Left lung (tissue), 14 donors: ENCODE measurements at places on chromosomes 7 and 10. TPM values are rescaled to one million over a fixed set of nuclear protein-coding genes. Genes with fewer than 3 reads are reported as not detected.
A peak's percentile ranks its signal among the peaks of the same experiment; 100 is the strongest.

DNA sequence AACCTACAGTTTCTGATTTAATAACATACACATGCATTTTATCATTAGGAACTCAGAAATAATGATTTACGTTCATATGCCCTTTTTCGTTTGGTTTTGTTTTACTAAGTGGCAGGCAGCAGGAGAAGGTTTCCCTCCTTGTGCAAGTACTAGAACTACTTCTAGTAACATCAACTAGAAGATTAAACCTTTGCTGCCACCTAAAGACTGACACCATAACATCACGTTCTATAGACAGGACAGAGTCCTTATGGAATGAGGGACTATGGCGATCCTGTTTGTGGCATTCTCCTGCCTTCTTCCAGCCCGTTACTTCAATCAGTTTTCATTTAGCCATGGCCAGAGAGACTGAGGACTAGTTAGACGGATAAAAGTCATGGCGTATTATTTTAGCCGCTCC lies 53.2 kb downstream of the GAD2 start:
- H3K36me3 ChIP-seq, result no peaks in the 10 kb centered on the region
- H3K27me3 ChIP-seq, result peaks cover 24% of the 10 kb centered on the region
- peak; percentile 42 for DNase-seq

- H3K27ac ChIP-seq, result no peak overlapping the region
- H3K27me3 ChIP-seq, result no peaks in the 10 kb centered on the region
- no peaks in the 10 kb centered on the region for H3K4me1 ChIP-seq
- DNase-seq, result no peak
Observed at GRCh38 chr10:44478876-44479705, 94.2 kb upstream of the CXCL12 start.

CYP51A1 gene
- 271 TPM for total RNA-seq

- no peak overlapping the region for H3K4me3 ChIP-seq
- no peaks in the 10 kb centered on the region for H3K27me3 ChIP-seq
- no peak for DNase-seq
- no peak overlapping the region for H3K27ac ChIP-seq
- no peaks in the 10 kb centered on the region for H3K4me1 ChIP-seq
Observed at GRCh38 chr7:37718585-37718984, 35.0 kb downstream of the GPR141 start.

AKR1C2 gene
- 65.3 TPM for total RNA-seq
